ENCODE measurements at places on chromosomes 11 and 22.
A peak's percentile ranks its signal among the peaks of the same experiment; 100 is the strongest.

- no peak for DNase-seq
These were observed 403.6 kb downstream of the MN1 start for GRCh38 chr22:27397954-27398342.

- DNase-seq = no peak
These were observed 42.2 kb upstream of the FAM181B start for GRCh38 chr11:82775736-82776346.

- DNase-seq = peak; percentile 92
These were observed 16.6 kb downstream of the SCUBE1 start for GRCh38 chr22:43326331-43327156.

- DNase-seq = no peak
These were observed 110.7 kb downstream of the RPL27A start for GRCh38 chr11:8793114-8793777.

DNA sequence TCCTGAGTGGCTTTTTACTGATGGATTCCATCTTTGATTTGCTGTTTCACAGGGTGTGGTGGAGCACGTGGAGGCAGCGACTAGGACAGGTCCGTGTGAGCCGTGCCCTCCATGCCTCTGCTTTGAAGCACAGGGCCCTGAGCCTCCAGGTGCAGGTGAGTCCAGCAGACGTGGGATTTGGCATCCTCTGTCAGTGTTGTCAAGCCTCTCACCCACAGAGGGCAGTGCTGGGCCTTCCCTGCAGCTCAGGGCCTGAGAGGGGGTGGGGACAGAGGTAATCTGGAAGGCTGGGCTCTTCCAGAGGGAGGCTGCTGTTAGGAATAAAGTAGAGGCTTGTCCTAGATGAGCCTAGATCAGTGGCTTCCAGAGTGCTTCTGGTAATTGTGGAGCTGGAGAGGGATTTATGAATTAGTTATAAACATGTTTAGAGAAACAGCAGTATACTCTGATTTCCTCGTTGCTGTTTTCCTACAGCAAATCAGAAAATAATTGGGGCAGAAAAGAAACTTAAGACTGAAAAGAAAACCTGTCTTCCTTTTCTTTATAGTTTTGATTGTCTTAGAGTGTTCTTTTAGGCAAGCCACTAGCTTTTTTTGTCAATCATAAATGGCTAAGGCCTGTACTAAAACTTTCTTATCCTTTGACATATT, 65.0 kb downstream of the SFI1 start:
- peak; percentile 36 for DNase-seq

DNA sequence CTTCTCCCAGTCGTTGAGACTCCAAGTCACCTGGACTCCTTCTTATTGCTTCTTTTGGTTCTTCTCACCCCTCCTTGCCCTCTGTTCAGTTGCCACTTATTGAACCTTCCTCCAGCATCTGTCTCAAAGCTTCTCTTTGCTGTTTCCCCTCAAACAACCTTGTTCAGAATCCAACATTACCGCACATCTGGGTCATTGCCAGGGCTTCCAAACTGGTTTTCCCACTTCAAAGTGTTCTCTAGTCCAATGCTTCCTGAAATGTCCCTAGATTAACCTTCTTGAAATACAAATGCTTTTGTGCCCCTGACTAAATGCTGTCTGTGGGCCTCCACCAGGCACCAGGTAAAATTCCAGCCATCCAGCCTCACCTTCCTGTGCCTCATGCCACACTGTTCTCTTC, 100.8 kb upstream of the TTC12 start:
- no peak for DNase-seq

- no peak for DNase-seq
These were observed 12.6 kb upstream of the MRPL23 start for GRCh38 chr11:1934335-1935155.
